ENCODE measurements at places on chromosomes 5 and 9.

DNA sequence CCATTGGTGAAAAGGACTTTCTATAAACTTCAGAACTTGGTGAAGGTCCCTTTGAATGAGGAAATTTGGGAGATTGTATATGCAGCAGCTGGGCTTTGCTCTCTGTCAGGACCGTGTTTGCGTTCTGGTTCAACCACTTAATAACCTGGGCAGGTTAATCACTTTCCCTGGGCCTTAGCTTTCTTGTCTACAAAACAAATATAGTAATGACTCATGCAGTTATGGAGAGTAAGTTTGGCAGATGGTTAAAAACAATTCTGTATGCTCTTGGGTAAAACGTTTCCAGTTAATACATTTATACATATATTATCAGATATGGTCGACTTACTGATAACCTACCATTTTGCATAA is 197.0 kb downstream of the ARHGEF28 start:
- no peak for DNase-seq

DNA sequence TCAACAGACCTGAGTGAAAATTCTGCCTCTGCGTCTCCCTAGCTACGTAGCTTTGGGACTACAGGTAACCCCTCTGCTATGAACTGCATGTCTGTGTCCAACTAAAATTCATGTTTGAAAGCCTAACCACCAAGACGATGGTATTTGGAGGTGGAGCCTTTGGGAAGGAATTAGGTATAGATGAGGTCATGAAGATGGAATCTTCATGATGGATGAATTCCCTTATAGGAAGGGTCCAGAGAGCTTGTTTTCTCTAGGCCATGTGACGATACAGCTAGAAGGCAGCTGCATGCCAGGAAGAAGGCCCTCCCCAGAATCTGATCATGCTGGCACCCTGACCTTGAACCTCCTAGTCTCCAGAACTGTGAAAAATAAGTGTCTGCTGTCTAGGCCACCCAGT is 296.4 kb downstream of the SLIT3 start:
- no peak for DNase-seq

DNA sequence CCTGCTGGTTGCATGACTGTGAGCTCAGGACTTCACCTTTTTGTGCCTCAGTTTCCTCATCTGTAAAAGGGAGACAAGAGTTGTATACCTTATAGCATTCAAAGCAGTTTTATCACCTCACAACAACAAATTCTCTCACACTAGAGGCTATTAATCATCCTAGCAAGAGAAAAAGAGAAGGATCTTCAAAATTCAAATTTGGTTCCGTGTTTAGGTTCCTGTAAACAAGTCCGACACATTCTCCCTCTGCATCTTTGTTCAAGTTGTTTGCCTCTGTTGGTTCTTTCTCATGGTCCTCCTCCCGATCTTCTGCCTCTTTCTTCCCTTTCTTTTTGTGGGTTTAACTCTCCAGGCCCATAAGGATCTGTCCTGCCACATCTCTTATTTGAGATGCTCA is 218.0 kb downstream of the PIK3R1 start:
- DNase-seq, result no peak

DNA sequence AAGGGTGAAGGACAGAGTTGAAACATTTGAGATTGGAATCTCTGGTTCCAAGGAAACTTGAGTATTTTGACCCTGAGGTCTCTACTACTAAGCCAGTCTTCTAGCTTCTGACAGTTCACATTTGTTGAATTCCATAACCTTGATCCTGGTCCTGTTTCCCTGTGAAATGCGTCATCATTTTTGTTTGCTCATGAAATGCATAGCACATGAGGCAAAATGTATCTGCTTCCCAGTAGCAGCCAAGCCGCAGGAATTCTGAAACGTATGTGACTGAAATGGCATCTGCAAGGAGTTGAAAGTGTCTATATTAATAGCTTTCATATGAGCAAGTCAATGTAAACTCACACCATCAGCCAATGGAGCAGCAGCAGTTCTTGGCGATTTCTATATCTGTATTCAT is 307.9 kb downstream of the CSNK1G3 start:
- DNase-seq, result no peak

DNA sequence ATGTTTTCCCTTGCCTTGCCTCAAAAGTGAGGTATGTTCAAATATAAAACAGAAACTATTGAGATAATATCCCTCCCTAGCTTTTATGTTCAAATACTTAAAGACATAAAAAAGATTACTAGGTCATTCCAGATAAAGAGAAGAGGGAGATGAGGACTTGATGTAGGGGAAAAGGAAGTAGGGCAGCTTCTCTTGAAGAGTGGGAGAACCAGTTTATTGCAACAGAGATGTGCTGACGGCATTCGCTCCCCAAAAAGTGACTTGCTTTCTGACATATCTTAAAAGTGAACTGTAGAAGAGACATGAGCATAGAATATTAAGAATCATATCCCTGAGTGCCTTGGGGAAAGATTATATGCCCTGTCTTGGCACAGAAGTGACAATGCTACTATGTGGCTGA is 330.2 kb upstream of the NREP start:
- DNase-seq, result no peak

GRCh38 chr9:113609562-113610318 is 146.2 kb downstream of the RGS3 start:
- no peak for DNase-seq

DNA sequence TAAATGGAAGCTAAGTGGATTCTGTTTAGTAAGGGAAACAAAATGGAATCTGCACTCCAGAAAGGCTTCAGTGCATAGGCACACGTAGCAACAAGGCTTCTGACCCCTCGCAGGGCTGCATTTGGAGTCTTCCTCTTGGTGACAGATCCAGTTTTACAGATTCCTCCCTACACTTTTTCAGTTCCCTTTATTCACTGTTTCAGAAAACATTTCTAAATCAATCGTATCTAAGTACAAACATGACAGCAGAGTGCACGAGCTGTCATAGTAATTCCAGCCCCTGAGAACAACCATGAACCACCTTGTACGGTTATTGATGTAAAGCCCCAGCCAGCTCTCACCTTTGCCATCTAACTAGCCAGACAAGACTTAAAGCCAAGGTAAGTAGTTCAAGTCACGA is 491.6 kb downstream of the SEMA5A start:
- no peak for DNase-seq

- DNase-seq, result no peak
These were observed 13.7 kb downstream of the FPGS start for GRCh38 chr9:127816362-127816725.

GRCh38 chr5:3925022-3925421 is 329.4 kb downstream of the IRX1 start:
- no peak for DNase-seq

DNA sequence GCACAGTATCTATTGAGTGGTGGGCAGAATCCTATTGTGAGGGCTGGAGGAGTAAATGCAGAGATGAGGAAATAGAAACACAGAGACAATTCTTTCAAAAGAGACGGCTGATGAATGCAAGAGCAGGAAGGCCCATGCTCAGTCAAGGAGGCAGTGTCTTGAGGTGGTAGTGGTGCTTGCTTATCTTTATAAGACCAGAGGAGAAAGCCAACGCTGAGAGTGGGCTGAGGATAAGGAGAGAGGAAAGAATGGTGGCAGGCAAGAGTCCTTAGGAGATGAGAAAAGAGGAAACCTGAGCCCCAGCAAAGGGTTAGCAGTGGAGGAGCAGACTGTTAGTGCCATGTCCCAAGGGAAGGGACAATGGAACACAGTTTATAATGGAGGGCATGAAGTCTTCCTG is 86.0 kb downstream of the SNCAIP start:
- DNase-seq, result no peak

DNA sequence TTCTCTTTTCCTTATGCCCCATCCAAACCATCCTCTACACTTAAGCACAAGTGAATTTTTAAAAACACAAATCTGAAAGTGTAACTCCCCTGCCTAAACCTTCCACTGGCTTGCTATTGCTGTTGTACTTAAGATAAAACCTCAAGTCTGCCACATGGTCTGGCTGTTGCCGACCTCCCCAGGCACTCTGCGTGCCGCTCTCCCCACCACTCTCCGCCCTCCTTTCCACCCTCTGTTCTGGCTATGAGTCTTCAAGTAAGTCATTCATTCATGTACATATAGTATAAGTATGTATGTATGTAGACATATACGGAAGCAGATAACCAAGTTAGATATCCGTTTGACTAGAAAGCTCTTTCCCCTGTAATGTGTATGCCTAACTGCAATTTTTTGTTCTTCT is 94.7 kb upstream of the ANKRD55 start:
- peak; percentile 88 for DNase-seq

DNA sequence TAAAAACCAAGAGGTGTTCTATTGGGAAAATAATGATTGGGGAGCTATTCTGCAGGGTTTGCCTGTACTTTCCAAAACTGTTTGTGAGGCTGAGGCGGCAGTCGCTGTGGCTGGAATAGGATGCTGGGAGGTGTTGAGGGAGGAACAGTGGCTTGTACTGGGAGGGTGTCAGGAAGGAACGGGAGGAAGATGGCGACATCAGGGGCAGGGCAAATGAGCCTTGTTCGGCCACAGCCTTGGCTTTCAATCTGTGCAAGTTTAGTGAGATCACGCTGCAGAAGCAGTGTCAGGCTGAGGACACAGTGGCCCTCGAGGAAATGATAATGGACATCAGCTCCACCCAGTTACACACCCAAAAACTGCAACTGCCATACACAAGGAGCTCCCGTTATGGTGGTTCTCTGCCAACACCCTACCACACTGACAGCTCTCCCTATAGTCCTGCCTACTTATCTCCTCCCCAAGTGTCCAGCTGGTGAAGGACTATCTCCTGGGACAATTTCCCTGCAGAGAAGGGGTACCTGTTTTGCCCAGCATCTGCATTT is 27.3 kb downstream of the KIF2A start:
- no peak for DNase-seq

- no peak for DNase-seq
These were observed 12.6 kb downstream of the HABP4 start for GRCh38 chr9:96462541-96462940.

GRCh38 chr5:11903614-11904264 is 507 bp downstream of the CTNND2 start:
- no peak for DNase-seq

DNA sequence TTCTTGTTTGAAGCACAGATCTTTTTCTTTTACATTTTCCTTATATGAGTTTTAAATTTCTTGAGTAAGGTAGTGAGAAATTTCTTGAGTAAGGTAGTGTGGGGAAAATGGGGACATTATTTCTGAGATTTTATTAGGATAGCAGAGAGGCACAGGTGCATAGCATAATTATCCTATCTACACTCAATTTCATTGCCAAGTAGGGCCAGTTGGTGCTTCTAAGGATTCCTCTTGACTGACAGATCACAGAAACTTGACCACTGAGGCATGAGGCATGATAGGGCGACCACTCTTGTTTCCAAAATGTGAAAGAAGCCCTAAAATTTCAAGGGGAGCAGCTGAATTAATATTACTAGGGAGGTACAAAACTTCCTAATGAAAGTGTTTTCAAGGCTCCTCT is 31.4 kb upstream of the TMC1 start:
- no peak for DNase-seq

- DNase-seq, result no peak
These were observed 142.7 kb downstream of the PRKACG start for GRCh38 chr9:68871236-68871635.

DNA sequence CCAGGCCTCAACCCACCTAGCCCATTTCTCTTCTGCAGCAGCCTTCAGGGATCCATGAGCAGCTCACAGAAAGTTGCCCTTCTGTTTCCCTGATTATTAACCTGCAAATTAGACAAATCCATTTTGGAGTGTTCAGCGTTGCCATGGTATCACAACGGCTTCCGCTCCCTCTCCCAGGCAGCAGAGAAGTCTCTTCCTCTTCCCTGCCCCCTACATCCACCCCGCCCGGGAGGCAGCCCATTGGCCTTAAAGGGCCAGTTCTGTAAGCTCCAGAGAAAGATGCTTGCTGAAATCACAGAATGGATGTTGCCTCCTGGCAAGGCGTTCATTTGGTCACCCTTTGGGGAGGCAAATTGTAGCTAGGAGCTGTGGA is 47.7 kb upstream of the BOD1 start:
- DNase-seq, result no peak

DNA sequence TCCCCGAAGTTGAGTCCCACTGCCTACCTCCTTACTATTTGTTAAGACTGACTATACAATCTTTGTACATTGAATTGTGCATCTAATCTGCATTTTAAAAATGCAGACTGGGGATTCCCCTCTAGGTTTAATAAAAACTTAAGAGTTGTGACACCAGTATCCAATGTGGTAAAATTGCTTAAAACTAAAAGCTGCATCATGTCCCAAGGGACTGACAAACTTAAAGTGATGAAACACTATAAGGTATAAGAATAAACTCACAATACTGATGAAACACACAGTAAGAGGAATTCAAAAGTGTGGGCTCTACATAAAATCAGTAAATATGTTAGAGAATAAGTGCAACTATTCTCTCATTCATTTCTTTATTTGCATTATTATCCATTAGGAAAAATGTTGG is 1905.1 kb downstream of the MAT2B start:
- no peak for DNase-seq

DNA sequence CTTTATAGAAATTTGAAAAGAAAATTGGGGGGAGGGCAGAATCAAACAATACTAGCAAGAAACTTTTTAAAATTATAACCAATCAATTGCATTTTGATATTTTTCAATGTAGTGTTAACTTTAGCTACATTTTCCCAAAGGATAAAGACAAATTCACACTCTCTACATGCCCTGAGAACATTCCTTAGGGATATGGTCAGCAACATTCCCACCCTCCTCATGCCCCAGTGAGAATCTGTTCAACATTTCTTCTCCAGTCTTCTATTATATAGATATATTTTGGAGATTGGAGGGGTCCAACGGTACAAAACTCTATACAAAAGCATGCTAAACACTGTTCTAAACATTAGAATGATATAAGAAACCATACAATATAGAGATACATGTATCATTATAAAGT is 11.6 kb upstream of the PRR16 start:
- DNase-seq, result no peak

- no peak for DNase-seq
These were observed 10.4 kb downstream of the UIMC1 start for GRCh38 chr5:176995896-176996767.

- DNase-seq, result no peak
These were observed 160.6 kb downstream of the IZUMO3 start for GRCh38 chr9:24385077-24385476.

DNA sequence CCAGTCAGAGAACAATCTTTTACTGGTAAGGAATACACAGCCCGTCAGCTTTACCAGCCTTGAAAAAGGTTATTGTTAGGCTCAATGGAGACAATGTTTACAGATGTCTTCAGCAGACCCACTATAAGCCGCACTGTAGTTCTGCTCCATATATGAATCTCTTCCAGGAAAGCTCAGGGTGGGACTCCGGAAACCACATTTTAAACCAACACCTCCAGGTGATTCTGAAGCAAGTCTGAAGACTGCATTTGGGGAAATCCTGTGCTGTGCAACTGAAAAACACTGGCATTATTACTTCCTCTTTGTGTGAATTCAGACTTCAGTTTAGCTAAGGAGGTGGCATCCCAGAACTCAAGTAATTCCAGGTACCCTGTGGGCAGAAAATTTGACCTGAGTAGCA is 3.5 kb downstream of the GZMK start:
- no peak for DNase-seq
